ENCODE measurements at places on chromosomes 16 and 17.

DNA sequence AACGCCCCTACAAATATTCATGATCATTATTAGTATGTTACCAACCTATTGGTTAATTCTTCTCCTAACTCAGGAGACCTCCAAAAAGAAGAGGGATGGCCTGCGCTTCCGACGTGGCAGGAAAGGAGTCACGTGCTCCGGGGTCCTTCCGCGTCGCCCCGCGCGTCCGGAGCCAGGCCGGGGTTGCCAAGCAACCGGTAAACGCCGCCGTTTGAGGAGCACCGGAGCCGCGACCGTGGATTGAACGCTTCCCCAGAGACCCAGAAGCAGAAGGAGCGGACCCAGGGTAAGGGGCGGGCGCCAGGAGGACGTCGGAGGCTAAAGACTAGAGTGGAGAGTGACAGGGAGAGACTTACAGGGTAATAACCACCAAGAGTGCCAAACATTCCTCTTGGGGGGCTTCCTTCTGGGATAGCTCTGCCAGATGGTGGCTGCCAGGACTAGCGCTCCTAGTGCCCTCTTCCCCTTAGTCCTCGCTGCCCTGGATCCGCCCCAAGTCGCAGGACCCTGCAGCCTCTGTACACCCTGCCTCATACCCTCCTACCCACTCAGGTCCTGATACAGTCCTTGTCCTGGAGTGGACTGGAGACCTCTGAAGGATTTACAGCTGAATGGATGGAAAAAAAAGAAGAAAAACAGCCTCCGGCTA, at the start of gene DNAI2:
Gene DNAI2 (plus strand): TSS at position 175 of the 649 bp plus-strand sequence. CDS start 7,584 bp downstream, outside the sequence.
- DNase-seq: no peak

GRCh38 chr16:48596326-48596725, 13.7 kb downstream of the N4BP1 start:
- DNase-seq: no peak

GRCh38 chr17:78544881-78545755, 32.1 kb downstream of the DNAH17 start:
- DNase-seq: no peak

GRCh38 chr17:65703891-65704290, 142.4 kb upstream of the AXIN2 start:
- no peak for DNase-seq

DNA sequence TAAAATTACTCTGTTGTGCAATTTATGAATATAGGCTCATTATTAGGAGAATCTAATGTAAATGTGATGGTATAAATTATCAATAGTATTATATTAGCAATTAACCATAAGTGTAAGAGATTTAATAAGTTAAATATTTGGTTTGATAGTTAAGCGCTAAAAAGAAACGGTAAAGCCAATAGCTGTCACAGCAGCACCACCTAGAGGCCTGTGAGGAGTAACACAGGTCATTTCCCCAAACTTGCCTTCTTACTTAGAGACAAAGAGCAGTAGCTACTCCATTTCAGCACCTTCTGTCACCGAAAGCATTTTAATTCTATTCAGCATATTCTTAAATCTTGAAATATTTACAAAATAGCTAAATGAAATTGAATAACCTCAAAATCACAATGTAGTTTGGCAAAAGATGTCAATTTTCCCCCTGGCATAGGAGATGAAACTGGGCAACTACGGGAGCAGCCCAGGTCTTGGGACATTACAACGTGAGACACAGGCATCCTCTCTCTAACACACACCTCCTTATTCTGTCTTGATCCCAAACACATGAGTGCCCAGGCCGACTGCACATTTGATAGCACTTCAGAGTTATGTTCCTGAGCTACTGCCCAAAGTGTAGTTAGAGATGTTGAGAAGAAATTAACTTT, 14.3 kb upstream of the DYNLRB2 start:
- peak; percentile 2 for DNase-seq

DNA sequence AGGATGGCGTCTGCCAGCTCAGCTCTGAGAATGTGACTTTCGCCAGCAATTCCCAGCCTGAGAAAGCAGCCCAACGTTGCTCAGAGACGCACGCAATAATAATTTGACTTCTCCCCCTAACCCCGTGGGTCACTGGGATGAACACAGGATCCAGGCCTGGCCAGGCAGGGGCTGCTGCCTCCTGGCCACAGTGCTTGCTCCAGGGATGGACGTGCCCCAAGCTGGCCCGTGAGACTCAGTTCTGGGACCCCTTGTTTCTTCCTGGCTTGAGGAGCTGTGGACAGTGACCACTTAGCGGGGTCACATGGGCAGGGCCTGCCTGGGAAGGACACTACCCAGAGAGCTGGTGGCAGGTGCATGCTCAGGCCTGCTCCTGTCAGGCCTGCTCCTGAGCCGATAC, 13.5 kb upstream of the DPEP1 start:
- DNase-seq: no peak

DNA sequence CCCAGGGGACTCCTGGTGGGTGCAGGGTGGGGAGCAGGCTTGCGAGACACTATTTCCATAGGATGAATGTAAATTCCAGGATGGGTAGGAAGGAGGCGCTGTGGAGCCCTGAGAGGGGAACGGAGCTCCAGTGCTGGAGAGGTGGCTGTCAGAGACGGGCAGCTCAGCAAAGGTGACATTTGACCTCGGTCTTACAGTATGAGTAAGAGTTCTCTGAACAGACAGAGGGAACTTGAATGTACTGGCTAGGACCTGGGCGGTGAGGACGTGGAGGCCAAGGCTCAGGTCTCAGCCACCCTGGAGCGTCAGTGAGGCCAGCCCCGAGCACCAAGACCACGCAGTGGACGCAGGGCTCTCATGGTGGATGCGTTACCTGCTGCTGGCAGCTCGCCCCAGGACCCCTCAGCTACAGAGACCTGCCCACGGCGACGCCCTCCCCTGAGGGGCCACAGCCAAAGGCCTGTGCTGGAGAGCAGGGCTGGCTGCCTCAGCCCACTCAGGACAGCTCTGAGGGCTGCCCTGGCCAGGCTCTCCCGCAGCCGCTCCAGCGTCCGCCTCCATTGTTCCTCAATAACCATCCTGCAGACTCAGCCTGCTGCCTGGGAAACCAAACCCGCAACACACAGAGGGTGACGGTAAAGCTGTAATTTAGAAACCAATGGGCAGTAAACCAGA, 65.9 kb upstream of the TNRC6C start:
- no peak for DNase-seq

DNA sequence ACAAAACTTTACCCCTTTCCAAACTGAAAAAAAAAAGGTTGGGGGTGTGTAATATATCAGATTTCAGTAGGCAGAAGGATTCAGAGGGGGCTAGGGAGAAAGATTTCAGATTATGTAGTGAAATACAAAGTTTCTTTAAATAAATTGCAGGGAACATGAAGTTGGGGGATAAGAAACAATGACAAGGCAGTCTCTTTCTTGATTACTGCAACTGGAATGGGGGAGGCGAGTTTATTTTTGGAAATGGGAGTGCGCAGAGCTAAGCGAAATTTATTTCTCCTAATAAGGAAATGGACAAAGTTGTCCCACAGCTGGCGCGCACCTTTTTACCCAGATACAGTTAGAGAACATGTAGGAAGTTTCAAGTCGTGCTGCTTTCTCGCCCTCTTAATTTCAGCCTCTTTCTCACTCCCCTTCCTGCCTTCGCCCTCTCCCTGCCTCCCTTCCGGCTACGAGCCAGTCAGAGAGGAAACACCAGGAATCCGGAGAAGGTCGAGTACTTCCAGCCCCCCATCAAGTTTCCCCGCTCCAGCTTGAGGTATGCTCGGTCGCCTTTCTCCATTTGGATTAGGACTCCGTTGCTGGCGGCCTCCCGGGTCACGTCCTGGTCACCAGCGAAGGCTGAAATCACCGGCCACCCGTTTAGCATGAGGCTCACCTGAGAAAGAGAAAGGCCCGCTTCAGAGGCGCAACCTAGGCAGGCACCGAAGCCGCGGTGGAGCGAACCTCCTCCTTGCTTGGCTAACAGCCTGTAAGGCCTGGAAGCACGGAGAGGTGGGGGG, 2.5 kb downstream of the CBLN1 start:
- no peak for DNase-seq

GRCh38 chr17:14926526-14927122, 338.5 kb downstream of the PMP22 start:
- DNase-seq: no peak

GRCh38 chr17:20096430-20096829, 87.3 kb downstream of the SPECC1 start:
- no peak for DNase-seq

DNA sequence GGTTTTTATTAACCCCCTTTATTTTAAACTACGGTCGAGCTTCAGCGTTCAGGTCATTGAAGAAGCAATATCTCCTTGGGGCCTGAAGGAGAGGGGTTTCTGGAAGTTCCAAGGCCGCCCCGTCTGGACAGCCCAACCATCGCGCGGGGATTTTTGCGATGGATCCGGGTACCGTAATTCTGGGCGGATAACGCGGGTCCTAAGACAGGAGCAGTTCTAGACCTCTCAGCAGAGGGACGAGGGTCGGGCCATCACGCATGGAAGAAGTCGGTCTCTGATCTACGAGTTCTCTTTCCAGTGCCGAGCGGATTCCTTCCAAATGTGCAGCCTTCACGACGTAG, 3.6 kb downstream of the BORCS6 start:
- DNase-seq: no peak

DNA sequence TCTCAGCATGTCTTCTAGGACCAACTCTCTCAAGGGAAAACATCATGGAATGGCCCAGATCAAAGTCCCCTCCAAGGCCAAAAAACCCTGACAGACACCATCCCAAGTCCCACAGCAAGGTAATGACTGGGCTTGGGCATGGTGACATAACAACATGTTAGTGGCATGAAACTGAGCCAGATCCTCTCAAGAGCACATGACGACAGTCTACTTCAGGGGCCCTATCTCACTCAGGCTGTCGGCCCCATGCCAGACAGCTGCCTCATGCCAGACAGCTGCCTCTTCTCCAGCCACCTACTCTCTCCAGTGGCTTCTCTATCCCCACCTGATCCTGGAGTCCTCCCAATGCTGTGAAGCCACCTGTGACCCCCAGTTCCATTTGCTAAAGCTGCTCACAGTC, 18.4 kb downstream of the HSD11B2 start:
- no peak for DNase-seq

DNA sequence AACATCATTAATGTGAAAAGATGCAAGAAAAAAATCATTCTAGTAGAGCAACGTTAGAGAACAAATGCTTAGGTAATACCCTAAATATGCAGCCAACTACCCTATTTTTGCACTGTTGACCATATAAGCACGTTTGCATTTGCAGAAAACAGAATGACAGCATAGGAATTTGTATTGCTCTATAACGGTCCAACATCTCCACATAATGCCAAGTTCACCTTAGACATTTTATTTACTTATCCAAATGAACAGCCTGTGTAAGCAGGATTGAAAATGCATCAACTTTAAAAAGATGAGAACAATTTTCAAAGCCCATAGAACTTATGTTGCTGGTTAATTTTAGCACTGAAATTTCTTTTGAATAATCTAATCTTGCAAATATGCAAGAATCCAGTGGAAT, 19.1 kb upstream of the RSL1D1 start:
- no peak for DNase-seq

GRCh38 chr16:15887283-15887682, 1.1 kb downstream of the CEP20 start:
- no peak for DNase-seq

GRCh38 chr17:81280571-81280970, 14.5 kb downstream of the SLC38A10 start:
- no peak for DNase-seq

DNA sequence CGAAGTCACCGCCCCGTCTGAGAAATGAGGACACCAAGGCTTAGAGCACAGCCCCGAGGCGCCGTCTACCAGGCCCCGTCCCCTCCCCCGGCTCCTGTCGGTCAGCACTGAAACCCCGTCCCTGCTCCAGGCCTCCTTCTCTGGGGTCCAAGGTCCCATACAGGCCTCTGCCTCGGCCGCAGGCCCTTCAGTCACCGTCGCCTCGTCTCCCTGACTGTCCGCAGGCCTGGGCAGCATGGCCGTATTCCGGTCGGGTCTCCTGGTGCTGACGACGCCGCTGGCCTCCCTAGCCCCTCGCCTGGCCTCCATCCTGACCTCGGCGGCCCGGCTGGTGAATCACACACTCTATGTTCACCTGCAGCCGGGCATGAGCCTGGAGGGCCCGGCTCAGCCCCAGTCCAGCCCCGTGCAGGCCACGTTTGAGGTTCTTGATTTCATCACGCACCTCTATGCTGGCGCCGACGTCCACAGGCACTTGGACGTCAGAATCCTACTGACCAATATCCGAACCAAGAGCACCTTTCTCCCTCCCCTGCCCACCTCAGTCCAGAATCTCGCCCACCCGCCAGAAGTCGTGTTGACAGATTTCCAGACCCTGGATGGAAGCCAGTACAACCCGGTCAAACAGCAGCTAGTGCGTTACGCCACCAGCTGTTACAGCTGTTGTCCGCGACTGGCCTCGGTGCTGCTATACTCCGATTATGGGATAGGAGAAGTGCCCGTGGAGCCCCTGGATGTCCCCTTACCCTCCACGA, 617 bp downstream of the COASY start:
- DNase-seq: peak; percentile 12

DNA sequence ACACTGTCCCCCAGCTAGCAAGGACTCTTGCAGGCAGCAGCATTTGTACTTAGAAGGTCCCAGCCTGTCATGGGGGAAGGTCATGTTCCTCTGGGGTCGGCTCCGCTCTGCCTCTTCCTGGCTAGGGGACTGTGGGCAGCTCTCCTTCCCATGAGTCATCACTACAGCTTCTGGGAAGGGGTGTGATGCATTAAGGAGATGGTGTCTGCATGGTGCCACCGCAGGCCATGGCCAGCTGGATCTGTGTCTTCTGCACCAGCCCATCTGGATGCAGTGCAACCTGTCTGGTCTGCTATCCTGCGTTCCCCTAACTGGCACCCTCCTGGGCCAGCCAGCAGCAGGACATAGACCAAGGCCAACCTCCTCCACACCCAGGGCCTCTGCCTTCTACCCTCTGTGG, 6.3 kb downstream of the STARD3 start:
- no peak for DNase-seq

DNA sequence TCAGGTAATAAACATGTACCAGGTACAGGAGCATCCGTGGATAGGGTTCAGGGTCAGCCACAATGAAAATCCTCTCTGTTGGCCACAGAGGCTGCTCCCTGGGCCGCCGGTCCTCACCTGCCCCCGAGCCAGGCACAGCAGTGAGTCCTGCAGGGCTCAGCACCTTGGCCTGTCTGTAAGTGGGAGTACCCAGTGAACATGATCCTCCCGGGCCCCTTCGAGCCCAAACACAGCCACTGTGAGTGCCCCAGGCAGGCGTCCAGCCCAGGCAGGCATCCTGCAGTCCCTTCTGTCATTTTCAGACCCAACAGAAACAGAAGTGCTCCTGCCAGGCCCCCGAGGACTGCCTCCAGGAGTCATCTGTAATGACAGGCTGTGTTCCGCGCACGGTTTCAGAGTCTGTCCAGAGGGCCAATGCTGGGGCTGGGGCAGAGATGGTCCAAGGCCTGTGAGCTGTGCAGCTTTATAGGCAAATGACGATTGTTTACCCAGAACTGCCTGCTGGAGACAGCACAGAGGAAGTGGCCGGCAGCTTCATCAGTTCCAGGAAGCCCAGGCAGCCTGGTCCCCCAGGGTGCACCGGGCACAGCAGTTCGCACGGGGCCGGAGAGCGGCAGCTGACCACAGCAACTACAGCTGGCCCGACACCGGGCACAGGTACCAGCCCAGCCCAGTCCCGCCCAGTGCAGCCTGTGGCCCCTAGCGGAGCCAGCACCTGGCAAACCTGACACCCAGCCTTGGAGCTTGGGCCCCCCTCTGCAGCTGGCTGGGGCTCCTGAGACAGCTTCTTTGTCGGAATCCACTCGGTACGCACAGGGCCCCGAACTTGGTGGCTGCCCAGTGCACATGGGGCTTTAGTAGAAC, 13.2 kb downstream of the SLC7A5 start:
- DNase-seq: no peak

- no peak for DNase-seq
Measured at GRCh38 chr16:64977206-64977920, 144.5 kb downstream of the CDH11 start.

GRCh38 chr17:27486741-27487140, 30.5 kb downstream of the KSR1 start:
- no peak for DNase-seq

Measured in caudate nucleus (tissue), 63 donors.